Fibroblast of the aortic adventitia (primary cell): ENCODE measurements at places on chromosomes 13 and 19.

DNA sequence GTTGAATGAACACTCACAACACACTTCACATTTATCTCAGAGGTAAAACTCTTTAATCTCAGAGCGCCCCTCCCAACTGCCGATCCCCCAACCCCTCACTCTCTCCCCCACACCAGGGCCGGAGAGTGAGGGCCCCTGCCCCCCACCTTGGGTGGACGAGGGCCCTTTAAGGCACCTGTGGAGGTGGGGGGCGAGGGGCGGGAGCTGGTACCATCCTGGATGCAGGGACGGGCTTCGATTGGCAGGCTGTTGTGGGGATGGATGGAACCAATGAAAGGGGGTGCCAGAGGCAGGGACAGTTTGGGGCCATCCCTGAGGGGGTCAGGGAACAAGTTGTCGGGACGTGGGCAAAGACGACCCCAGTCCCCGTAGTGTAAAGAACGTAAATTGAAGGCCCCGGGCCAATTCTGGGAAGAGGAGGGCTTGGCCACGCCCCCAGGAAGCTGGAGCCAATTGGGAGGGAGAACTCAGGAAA is 1.7 kb upstream of the PNKP start:
- no peak for DNase-seq

GRCh38 chr19:28532765-28533341 is 680.1 kb downstream of the UQCRFS1 start:
- DNase-seq: no peak

DNA sequence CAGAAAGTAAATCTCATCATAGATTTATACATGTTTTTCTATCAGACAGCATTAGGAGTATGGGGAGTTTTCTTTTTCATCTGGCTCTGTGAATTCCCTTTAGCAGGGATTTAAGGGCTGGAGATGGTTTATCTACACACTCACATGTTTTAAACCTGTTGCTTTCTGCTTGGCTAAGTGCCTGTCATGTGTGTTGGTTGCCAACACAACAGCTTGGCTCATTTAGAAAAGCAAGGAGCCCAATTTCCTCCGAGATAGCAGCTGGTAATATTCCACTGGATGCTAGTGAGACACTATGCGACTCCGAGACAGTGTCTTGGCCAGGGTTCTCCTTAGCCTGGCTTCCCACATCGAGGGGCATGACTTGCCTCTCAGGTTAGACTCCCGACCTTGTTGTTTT is 83.3 kb downstream of the KLF5 start:
- DNase-seq: peak; percentile 33

- DNase-seq: peak; percentile 46
Observed at GRCh38 chr19:12997967-12998940, 3.0 kb downstream of the NFIX start.

GRCh38 chr13:97715763-97716162 is 237.7 kb upstream of the IPO5 start:
- no peak for DNase-seq

- DNase-seq: no peak
Observed at GRCh38 chr13:92300651-92301050, 902.2 kb downstream of the GPC5 start.

GRCh38 chr19:15526408-15526807 is 18.1 kb downstream of the CYP4F22 start:
- no peak for DNase-seq

DNA sequence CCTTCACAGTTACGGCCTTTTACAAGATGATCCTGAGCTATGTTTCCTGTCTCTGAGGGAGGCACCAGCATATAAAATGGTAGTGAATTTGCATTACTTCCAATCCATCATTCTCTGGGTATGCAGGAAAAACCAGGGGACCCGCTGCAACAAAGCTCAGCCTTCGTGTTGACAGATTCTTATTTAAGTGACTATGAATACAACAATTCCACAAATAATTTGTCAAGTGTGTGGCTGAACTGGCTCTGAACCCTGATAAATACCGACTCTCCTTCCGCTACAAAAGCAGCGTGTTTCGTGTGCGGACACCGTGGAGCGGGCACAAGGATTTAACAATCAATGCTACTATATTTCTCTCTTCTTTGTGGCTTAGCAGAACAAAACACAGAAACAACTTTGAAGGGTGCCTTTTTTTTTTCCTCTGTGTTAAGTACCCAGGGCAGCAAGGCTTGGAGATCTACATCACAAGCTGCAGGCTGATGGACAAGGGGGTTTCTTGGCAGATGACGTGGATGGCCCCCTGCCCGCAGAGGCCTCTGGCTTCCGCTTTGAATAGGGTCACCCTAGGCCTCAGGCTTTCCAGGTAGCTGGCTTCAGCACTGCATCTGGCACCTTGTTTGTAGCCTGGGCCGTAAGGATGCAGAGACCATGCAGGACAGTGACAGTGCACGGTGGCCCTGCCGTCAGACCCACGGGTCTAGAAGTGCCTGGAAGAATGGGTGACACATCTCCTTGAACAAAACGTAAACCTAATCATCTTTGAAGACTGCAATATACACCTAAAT is 280.5 kb upstream of the TSHZ3 start:
- no peak for DNase-seq

DNA sequence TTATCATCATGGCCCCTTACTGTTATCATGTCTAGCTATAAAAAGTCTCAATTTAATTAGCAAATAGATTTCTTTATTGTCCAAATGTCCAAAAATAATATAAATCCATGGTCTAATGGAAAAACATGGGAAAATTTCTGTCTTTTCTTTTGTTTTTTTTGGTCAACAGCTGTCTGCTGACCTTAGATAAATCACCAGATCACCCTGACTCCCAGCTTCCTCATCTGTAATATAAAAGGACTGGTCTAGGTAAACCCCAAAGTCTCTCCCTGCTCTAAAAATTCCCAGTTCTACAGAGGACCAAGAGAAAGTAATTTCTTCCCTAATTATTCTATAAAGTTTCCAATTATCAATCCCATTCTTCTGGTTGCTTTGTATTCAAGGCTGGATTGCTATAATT is 30.7 kb upstream of the RCBTB2 start:
- DNase-seq: no peak
